SW 1271 (cell line): ENCODE measurements at places on chromosomes 5 and 9.

DNA sequence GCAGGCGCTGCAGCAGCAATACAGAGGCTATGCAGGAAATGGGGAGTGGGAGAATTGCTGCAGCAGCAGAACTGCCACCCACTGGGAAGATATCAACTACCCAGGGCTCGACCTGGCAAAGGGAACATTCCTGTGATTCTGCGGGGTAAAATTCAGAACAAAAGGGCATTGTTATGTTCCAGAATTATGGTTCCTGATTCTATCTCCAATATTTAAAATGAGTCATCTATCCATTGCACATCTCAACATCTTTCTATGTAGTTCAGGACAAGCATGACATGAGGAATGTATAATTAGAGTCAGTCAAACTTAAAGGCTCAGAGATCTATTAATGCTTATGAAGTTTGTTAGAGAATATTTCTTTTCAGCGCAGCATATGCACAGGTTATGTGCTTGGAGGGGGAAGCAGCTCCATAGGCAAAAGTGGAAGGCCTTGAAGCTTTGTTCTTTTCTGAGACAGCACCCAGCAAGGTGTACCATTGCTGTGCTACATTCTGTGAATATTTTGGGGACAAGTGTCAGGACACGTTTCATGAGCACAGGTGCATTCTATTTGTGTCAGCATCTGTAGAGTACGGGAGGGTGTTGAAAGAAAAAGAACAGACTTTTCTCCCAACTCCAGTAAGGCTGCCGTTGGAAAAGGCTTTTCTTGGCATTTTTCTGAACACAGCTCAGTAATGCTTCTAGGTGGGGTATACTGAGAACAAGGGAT, 395.6 kb upstream of the MPDZ start:
- no peak for DNase-seq

- DNase-seq, result no peak
Measured at GRCh38 chr5:119393201-119393691, 37.4 kb downstream of the TNFAIP8 start.

- no peak for DNase-seq
Measured at GRCh38 chr5:65868509-65868908, 57.9 kb upstream of the ERBIN start.

GRCh38 chr9:100394032-100394695, 32.8 kb upstream of the MSANTD3 start:
- no peak for DNase-seq
